ENCODE measurements at places on chromosomes 7 and 10. TPM values are rescaled to one million over a fixed set of nuclear protein-coding genes. Genes with fewer than 3 reads are reported as not detected.

GRCh38 chr7:54015251-54015650 lies 526.9 kb upstream of the VSTM2A start:
- no peak overlapping the region for H3K4me3 ChIP-seq
- no peaks in the 10 kb centered on the region for H3K27me3 ChIP-seq
- no peak for DNase-seq
- no peaks in the 10 kb centered on the region for H3K4me1 ChIP-seq
- no peak overlapping the region for H3K27ac ChIP-seq

DNA sequence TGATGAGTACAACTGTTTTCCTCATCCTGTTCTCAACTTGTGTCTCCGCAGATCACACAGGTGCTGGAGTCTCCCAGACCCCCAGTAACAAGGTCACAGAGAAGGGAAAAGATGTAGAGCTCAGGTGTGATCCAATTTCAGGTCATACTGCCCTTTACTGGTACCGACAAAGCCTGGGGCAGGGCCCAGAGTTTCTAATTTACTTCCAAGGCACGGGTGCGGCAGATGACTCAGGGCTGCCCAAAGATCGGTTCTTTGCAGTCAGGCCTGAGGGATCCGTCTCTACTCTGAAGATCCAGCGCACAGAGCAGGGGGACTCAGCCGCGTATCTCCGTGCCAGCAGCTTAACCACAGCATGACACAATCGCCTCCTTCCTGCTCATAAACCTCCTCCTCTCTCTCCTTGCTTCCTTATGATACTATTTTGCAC lies 126.7 kb upstream of the PRSS58 start:
- H3K4me1 ChIP-seq, result no peaks in the 10 kb centered on the region
- H3K27me3 ChIP-seq, result no peaks in the 10 kb centered on the region
- DNase-seq, result no peak

DNA sequence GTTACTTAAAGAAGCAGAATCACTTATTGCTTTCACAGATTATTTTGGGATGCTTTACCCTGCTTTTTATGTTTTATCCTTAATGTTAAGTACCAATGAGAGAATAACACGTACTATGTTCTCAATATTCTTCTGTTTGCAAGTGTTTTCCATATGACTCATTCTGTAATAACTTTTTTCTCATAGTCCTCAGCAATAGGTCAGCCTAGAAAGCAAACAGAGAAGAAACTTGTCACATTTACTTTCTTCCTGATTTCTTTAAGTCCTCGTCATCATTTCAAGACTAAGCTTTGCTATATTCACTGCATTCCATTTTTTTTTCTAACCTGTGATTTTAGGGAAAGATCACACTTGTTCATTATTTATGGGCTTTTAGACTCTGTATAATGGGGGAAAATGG lies 6.8 kb upstream of the AGR2 start:
- H3K27ac ChIP-seq, result no peak overlapping the region
- H3K27me3 ChIP-seq, result no peaks in the 10 kb centered on the region
- H3K36me3 ChIP-seq, result no peaks in the 10 kb centered on the region
- no peak overlapping the region for H3K4me3 ChIP-seq
- no peak for DNase-seq
- no peaks in the 10 kb centered on the region for H3K4me1 ChIP-seq

- no peaks in the 10 kb centered on the region for H3K36me3 ChIP-seq
- no peaks in the 10 kb centered on the region for H3K4me1 ChIP-seq
Measured at GRCh38 chr10:126803394-126803793, 101.8 kb upstream of the DOCK1 start.

The TMEM236 gene
- 1.7 TPM for total RNA-seq
